Cardiac septum (tissue), 1 donor: ENCODE measurements at places on chromosomes 2 and 18.
A peak's percentile ranks its signal among the peaks of the same experiment; 100 is the strongest.

DNA sequence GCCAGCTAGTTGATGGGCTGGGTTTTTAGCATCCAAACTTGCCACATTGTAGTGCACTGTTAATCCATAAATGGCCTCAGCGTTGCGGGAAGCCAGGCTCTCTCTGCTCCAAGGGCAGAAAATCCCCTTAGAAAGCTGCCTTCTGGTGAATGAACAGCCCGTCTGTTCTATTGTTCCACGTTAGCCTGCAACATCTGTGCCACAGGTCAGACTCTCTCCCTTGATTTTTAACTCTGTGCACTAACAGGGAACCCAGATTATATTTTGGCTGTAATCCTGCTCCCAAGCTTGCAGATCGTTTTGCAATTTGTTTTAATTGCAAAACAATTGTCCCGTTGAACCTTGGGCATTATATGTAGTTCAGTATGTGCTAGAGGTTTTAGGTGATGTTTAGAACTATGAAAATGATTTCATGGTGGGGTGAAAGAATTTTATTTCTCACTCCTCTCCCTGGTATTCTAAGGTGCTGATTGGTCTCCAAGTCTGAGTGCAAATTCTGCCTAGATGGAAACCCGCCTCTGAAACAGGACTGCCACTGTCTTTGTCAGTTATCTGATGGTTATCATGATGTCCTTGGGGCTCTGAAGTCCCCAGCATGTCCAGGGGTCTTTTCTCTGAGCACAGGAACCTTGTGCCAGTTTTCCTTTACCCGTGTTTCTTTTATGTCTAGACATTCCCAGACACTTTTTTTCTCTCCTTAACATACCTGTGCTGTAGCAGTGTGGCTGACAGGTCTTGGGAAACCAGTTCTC is 106.6 kb downstream of the MAP4K4 start:
- no peak for DNase-seq

DNA sequence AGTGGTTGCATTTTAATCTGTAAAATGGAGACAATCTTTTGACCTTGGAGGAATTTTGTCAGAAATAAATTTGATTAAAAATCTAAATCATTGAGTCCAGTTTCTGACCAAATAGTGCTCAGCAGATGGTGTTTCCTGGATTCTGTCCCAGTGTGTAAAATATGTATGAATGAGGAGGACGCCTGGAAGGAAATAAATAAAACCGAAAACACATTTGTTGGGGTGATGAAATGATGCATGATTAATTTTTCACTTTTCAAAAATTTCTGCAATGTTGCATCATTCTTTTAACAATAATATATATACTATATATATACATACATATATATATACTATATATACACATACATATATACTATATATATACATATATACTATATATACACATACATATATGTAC is 261.1 kb upstream of the TRIB2 start:
- DNase-seq: no peak

DNA sequence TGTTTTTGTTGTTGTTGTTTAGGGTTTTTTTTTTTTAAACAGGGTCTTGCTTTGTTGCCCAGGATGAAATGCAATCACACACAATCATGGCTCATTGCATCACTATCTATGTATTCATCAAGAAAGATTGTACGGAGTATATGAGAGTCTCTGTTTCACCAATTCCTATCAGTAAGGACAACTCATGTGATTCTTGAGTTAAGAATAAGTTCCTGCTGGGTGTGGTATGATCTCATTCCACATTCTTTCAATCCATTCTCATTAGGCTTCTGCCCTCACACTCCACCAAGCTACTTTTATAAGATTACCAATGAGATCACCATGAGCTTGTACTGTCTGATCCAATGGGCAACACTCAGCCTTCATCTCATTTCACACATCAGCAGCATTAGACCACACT is 9.1 kb upstream of the AP1S3 start:
- no peak for DNase-seq

GRCh38 chr2:219297766-219298456 is 11.3 kb downstream of the PTPRN start:
- DNase-seq: peak; percentile 73

DNA sequence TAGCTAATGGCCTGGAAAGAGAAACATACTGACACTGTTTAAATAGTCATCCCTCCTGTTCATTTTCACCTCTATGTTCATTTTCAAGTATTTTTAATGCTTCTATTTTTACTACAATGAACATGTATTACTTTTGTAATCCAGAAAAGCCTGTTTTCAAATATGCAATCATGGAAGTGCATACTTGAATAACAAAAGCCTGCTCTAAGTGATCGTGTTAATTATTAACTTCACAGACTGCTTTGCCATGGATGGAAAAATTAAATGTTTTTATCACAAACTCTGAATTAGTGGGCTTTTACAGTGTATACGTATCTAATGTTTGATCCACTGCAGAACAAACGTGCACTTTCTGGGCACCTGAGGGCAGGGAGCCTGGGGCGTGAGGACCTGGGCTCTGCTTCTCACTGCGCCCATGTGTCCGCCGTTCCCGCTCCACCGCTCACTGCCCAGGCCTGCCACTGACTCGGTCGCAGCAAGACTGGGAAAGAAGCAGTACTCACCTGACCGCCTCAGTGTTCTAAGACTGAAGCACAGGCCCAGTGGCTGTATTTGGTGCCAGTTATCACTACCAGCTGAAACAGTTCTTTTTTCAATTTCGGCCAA is 80.6 kb downstream of the UXS1 start:
- no peak for DNase-seq

GRCh38 chr2:32064021-32064601 is 755 bp downstream of the SPAST start:
- no peak for DNase-seq

GRCh38 chr2:101325425-101325824 is 16.9 kb upstream of the RNF149 start:
- DNase-seq: no peak

GRCh38 chr2:106554411-106554810 is 67.2 kb downstream of the CD8B2 start:
- DNase-seq: no peak

DNA sequence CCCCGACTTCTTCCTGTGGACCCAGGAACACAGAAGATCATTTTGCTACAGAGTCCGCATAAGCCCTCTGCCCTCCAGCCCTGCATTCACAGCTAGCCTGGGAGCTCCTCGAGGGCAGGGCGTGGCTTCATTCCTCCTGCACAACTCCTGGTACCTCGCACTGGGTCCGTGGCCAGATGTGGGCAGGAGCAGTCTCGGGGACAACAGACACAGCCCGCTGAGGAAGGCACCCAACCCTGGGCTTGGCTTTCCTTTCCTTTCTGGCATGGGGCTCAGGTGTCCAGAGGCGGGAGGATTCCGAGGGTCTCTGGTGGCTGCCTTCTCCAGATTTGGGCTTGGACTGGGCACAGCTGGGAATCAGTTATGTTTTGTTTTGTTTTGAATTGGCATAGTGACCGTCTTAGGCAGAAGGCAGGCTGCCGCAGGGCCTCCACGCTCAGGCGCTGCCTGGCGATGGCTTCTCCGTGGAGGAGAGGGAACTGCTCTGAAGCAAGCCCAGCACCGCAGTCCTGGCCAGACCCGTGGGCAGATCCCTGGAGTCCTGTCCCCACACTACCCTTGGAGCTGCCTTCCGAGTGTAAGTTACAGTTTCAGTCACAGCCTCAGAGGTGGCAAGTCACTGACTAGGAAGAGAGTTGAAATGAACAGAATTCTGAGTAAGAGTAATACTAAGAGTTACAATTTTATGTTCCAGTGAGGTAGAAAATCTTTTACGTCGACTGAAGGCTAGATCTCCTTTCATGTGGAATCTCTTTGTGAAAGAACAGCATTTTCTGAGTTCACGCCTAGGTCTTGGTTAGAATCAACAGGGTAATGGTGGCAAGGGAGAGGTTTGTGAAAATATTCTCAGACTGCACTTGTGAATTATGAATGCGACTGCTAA is 47.9 kb downstream of the LDLRAD4 start:
- DNase-seq: no peak

GRCh38 chr2:64015898-64016297 is 3.3 kb downstream of the VPS54 start:
- no peak for DNase-seq

GRCh38 chr2:177268187-177268871 is 3.8 kb upstream of the NFE2L2 start:
- DNase-seq: no peak

- DNase-seq: no peak
These were observed 370.7 kb upstream of the LRATD1 start for GRCh38 chr2:14261771-14262170.

GRCh38 chr2:85441864-85442263 is 23.4 kb downstream of the SH2D6 start:
- no peak for DNase-seq

DNA sequence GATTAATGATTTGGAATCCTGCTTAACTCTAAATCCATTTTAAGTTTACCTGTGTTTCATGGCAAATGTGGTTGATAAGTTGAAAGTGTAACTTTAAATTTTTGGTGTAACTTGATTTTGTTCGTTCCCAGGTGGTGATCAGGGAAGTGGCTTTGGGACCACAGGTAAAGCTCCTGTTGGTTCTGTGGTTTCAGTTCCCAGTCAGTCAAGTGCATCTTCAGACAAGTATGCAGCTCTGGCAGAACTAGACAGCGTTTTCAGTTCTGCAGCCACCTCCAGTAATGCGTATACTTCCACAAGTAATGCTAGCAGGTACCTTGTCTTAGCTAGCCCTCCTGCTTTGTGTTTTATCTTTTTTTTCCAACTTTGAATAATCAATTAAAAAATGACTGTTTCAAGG is 62.8 kb downstream of the AGFG1 start:
- no peak for DNase-seq

DNA sequence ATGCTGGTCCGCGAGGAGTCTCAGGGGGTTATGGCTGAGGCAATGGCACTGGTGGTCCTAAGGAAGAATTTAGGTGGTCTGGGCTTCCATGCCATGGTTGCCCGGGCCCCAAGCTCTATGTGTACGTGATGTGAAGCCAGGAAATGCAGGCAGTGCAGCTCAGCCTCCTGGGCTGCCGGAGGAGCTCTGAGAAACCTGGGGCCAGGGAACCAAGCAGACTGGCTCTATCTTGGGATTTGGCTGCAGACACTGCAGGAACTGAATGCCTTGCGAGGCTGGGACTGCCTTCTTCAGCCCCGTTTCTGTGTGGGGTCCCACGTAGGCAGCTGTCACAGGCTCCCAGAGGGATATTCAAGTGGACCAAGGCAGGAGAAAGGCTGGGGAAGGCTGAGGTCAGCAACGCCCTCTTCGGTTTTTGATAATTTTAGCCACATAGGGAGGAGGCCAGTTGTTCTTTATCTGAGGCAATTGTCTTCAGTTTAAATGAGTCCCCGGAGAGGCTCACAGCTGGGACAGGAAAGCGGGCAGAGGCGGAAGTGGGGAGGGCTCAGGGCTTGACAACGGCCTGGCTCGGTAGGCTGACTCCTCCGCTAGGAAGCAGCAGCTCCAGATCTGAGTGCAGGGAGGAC is 77.7 kb downstream of the RHOB start:
- peak; percentile 84 for DNase-seq

- no peak for DNase-seq
These were observed 627.4 kb downstream of the FBXO15 start for GRCh38 chr18:73520229-73520628.

DNA sequence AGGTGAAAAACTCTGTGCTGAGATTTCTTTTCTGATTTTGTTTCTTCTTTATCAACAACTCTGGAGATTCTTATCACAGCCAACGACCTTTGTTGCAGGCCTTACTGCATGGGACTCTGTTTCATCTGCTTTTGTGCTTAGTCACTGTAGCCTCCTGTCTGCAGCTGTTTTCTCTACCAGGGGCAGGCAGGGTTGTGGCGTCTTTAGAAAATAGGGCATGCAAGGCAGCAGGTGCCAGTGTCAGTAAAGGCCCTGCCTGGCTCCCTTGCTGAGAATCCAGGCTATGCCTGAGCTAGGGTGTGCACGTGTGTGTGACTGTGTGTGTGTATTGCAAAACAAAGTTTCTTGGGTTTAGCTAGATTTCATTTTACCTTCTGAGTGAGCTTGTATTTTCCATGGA is 14.6 kb upstream of the SLC9A2 start:
- DNase-seq: no peak

GRCh38 chr18:46256078-46256477 is 151.9 kb downstream of the HAUS1 start:
- no peak for DNase-seq

DNA sequence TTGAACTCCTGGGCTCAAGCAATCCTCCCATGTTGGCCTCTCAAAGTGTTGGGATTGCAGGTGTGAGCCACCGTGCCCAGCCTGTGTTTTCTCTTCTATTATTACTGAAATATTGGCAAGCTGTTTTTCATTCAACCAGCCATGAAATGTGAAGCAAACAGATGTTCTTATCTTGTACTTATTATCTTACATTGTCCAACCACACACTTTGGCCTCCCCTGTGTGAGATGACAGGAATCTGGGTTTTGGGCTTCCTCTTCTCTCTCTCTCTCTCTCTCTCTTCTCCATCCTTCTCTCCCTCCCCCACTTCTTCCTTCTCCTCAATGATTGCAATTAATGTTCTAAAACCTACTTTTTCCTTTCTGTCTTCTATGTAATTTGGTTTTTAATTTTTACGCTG is 33.1 kb downstream of the RAMP1 start:
- no peak for DNase-seq

GRCh38 chr2:98923244-98923940 is 12.6 kb downstream of the CRACDL start:
- no peak for DNase-seq

GRCh38 chr18:46950064-46950656 is 32.8 kb downstream of the KATNAL2 start:
- DNase-seq: no peak

GRCh38 chr2:53075760-53076159 is 691.8 kb upstream of the CHAC2 start:
- no peak for DNase-seq

GRCh38 chr2:10301941-10302478 is 694 bp upstream of the HPCAL1 start:
- DNase-seq: no peak

- DNase-seq: no peak
These were observed 140.9 kb upstream of the MYCN start for GRCh38 chr2:15799432-15799827.

- DNase-seq: no peak
These were observed 262.8 kb upstream of the AGAP1 start for GRCh38 chr2:235230821-235231601.

- peak; percentile 78 for DNase-seq
These were observed 25.5 kb upstream of the PXDN start for GRCh38 chr2:1769703-1770422.

- no peak for DNase-seq
These were observed 11.8 kb downstream of the IGFBP2 start for GRCh38 chr2:216644842-216645635.

DNA sequence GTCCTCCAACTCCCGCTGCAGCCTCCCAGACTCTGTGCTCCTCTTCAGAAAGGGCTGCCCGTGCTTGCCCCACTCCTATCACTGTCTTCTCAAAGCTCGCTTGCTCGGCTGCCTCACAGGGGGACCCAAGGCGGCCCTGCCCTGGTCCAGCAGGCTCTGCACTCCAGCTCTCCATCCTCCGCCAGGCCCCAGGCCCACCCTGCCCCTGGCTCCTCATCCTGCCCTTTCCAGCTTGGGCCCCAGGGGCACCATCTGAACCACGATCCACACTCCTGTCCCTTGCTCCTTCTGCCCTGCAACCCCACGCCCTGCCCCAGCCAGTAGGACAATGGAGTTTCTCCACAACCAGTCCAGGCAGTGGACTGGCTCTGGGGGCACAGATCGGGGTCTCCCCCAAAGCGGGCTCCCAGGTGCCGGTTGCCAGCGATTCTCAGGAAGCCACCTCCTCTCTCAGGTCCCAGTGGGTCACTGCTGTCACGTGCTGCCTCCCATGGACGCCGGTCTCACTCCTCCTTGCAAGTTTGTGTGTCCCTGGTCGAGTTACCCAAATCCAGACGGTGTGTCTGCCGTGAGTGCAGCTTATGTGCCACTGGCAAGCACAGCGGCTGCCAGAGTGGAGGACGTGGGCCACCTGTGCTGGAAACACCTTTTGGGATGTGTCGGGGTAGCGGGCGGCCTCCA is 238.5 kb downstream of the HDAC4 start:
- DNase-seq: peak; percentile 55
